Esophagus muscularis mucosa (tissue), 4 donors: ENCODE measurements at places on chromosomes 11 and 22. TPM values are rescaled to one million over a fixed set of nuclear protein-coding genes. Genes with fewer than 3 reads are reported as not detected.

The OR52N4 gene
- not detected for total RNA-seq

The ASPHD2 gene
- total RNA-seq = 1.1 TPM

The RHOD gene
- 34.7 TPM for total RNA-seq

The ANGPTL5 gene
- total RNA-seq = 0.17 TPM

The OR4D9 gene
- total RNA-seq = not detected

The PATE4 gene
- total RNA-seq = not detected

The MMP13 gene
- not detected for total RNA-seq

The MMP12 gene
- not detected for total RNA-seq

The CABP4 gene
- total RNA-seq = 0.52 TPM

The OVOL1 gene
- total RNA-seq = not detected

The VSIG10L2 gene
- 0.57 TPM for total RNA-seq

The VPREB1 gene
- not detected for total RNA-seq

The FOLR1 gene
- total RNA-seq = not detected

The C2CD2L gene
- total RNA-seq = 11.4 TPM

The LIN7C gene
- 33.2 TPM for total RNA-seq

The KCNK7 gene
- 1.1 TPM for total RNA-seq

The INSC gene
- 1.7 TPM for total RNA-seq

The SCGB1A1 gene
- total RNA-seq = not detected

The PPP6R3 gene
- 106 TPM for total RNA-seq

The ZC3H12C gene
- 25.9 TPM for total RNA-seq

The UQCC3 gene
- 7.2 TPM for total RNA-seq

The MGAT3 gene
- total RNA-seq = 4.6 TPM

The TH gene
- total RNA-seq = 1.3 TPM

The MUC5AC gene
- total RNA-seq = under 0.01 TPM

The MUC6 gene
- total RNA-seq = not detected

The KRTAP5-1 gene
- total RNA-seq = not detected

The IRAG1 gene
- 305 TPM for total RNA-seq

The FXYD2 gene
- total RNA-seq = 5.0 TPM

The SUSD2 gene
- total RNA-seq = 4.3 TPM

The ZNF202 gene
- 4.4 TPM for total RNA-seq

The FGF4 gene
- not detected for total RNA-seq

The OR8A1 gene
- not detected for total RNA-seq

The PRAME gene
- total RNA-seq = not detected

The GRAMD4 gene
- total RNA-seq = 126 TPM

The GRAP2 gene
- 2.9 TPM for total RNA-seq

The ADAMTS8 gene
- total RNA-seq = 55.5 TPM

The SCGB2A2 gene
- total RNA-seq = not detected

The PARVG gene
- 16.2 TPM for total RNA-seq

The FUT4 gene
- total RNA-seq = 7.7 TPM

The TMEM151A gene
- total RNA-seq = 0.57 TPM

The CD3G gene
- total RNA-seq = 0.13 TPM

The TST gene
- total RNA-seq = 44.1 TPM

The TMEM9B gene
- total RNA-seq = 13.3 TPM

The OR10AG1 gene
- total RNA-seq = not detected

The TOMT gene
- not detected for total RNA-seq

The SYT12 gene
- not detected for total RNA-seq

The IL17REL gene
- not detected for total RNA-seq

The ELMOD1 gene
- 0.57 TPM for total RNA-seq

The IGF2 gene
- 25.5 TPM for total RNA-seq

The MN1 gene
- total RNA-seq = 47.3 TPM

The FAM76B gene
- total RNA-seq = 11.3 TPM

The CD3D gene
- total RNA-seq = not detected

The PRMT3 gene
- total RNA-seq = 11.3 TPM

The ASRGL1 gene
- total RNA-seq = 6.8 TPM

The XKR3 gene
- total RNA-seq = not detected

The SMTN gene
- 1,495 TPM for total RNA-seq

The NTM gene
- 10.4 TPM for total RNA-seq
